ENCODE measurements at places on chromosomes 1 and 21. TPM values are rescaled to one million over a fixed set of nuclear protein-coding genes. Genes with fewer than 3 reads are reported as not detected.

- H3K4me3 ChIP-seq: no peak overlapping the region
- DNase-seq: no peak
- H3K27ac ChIP-seq: no peak overlapping the region
- no peaks in the 10 kb centered on the region for H3K4me1 ChIP-seq
Observed at GRCh38 chr1:197343663-197344273, 75.7 kb downstream of the CRB1 start.

DNA sequence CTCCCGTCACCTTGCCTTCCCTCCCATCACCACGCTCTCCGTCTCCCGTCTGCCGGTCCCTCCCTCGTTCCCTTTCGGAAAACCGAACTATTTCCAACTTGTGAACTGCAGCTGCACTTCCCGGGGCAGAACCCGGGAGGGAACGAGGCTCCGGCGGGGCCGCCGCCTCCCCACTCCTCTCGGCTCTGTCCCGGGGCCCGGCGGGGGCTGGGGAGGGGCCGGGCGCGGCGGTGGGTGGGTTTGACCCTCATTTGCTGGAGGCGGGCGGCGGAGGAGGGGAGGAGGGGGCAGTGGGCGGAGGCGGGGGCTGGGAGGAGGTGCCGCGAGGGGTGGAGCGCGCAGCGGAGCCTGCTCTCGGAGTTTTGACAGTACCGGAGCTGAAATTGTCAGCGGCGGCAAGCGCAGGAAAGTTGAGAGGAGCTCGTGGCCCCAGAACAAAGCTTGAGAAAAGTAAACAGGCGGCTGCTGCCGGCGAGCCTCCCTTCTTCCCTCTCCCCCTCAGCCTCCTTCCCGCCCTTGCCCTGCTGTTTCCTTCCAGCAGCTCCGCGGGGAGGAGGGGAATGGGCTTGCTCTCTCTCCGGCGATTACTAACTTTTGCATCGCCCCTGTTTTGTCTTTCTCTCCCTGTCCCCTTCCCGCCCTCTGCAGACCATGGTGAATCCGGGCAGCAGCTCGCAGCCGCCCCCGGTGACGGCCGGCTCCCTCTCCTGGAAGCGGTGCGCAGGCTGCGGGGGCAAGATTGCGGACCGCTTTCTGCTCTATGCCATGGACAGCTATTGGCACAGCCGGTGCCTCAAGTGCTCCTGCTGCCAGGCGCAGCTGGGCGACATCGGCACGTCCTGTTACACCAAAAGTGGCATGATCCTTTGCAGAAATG lies 2.9 kb downstream of the LMO4 start:
- H3K27ac ChIP-seq: peak overlapping the region; percentile 66
- H3K27me3 ChIP-seq: no peaks in the 10 kb centered on the region
- peak overlapping the region; percentile 71 for H3K4me3 ChIP-seq
- peaks cover 51% of the 10 kb centered on the region for H3K4me1 ChIP-seq
- peak; percentile 71 for DNase-seq

BOLA1 gene
- total RNA-seq: 28.4 TPM

ZNF683 gene
- total RNA-seq: 2.4 TPM

GRCh38 chr1:36864823-36865601 lies 169.3 kb downstream of the GRIK3 start:
- no peaks in the 10 kb centered on the region for H3K4me1 ChIP-seq
- H3K36me3 ChIP-seq: no peaks in the 10 kb centered on the region
- no peak overlapping the region for H3K27ac ChIP-seq
- H3K4me3 ChIP-seq: no peak overlapping the region
- H3K27me3 ChIP-seq: no peaks in the 10 kb centered on the region

DNA sequence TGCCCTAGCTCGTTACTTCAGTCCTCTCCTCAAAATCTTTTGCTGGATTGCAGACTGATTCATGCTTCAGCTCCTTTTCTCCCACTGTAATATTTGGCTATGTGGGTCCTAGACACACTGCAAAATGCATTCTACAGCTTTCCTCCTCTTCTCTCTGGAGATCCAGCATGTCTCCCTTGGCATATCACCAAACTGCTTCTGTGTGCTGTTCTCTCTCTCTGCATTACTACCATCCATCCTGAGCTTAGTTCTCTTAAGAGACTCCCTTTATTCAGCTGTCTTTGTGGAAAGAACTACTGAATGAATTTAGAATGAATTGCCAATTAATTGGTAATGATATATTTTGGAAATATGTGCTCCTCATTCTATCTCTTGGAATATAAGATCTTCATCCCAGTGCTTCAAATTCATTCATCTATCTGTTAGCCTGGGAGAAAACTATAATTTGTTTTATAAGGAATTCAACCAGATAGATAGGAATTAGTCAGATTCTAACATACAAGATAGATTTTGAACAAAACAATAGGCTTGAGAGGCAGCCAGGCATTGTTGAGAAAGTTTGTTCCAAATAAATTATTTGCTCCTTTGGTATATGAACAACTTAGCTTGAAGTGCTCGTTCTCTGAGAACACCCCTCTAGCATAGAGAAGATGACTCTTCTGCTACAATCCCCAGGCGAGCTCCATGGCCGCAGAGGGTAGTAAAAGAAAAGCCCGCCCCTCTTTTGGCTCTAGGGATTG lies 71.9 kb downstream of the NTMT2 start:
- no peaks in the 10 kb centered on the region for H3K4me1 ChIP-seq
- H3K27ac ChIP-seq: no peak overlapping the region
- no peaks in the 10 kb centered on the region for H3K27me3 ChIP-seq

WNT2B gene
- 0.09 TPM for total RNA-seq

DNA sequence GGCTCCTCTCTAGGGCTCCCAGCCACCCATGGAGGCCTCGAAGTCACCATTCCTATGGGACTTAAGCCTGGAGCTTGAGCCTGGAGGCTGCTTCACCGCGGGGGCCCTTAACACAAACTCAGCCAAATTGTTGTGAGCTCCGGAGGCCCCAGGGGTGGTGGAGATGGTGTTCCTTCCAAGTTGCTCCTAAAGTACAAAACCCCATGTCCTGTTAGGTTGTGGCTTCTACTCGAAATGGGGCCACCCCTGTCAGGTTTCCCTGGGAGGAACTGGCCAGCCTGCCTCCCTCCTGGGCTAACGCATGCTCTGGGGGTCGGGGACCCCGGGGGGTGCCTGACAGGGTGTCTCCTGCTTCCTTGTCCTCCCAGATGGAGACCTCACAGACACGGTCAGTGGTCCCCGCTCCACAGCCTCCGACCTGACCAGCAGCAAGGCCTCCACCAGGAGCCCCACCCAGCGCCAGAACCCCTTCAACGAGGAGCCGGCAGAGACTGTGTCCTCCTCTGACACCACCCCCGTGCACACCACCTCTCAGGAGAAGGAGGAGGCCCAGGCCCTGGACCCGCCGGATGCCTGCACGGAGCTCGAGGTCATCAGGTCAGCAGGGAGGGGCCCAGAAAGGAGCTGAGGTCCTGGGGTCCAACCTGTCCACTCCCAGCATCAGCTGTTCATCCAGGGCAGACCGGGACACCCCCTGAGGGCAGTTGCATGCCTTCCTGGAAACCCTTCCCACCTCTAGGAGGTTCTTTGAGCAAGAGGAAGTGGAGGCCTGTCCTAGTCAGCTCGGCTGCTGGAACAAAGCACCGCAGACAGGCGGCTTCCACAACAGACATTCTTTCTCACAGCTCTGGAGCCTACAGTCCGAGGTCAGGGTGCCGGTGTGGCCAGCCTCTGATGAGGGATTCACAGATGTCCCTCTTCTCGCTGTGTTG lies 10.8 kb upstream of the SLC25A34 start:
- H3K36me3 ChIP-seq: peaks cover 40% of the 10 kb centered on the region
- no peaks in the 10 kb centered on the region for H3K27me3 ChIP-seq

AGO3 gene
- total RNA-seq: 31.3 TPM

DNA sequence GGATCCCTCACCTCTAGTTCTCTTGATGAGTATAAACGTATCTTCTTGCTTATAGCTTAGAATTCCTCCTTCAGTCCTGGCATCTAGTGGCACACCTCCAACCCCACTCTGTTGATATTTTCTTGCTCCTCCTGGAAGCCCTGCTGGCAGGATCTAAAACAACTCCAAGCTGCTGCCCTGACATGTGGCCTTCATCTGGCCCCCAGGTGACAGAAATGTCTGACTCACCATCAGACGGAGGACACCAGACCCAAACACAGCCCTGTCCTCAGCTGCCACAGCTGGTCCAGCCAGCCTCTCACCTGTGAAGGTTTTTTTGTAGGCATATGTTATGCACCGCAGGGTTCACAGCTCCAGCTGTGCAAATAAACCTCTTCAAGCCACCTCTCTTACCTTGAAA lies 53.4 kb downstream of the KRTAP19-8 start:
- H3K4me1 ChIP-seq: no peaks in the 10 kb centered on the region
- H3K27ac ChIP-seq: no peak overlapping the region
- H3K36me3 ChIP-seq: no peaks in the 10 kb centered on the region

DNA sequence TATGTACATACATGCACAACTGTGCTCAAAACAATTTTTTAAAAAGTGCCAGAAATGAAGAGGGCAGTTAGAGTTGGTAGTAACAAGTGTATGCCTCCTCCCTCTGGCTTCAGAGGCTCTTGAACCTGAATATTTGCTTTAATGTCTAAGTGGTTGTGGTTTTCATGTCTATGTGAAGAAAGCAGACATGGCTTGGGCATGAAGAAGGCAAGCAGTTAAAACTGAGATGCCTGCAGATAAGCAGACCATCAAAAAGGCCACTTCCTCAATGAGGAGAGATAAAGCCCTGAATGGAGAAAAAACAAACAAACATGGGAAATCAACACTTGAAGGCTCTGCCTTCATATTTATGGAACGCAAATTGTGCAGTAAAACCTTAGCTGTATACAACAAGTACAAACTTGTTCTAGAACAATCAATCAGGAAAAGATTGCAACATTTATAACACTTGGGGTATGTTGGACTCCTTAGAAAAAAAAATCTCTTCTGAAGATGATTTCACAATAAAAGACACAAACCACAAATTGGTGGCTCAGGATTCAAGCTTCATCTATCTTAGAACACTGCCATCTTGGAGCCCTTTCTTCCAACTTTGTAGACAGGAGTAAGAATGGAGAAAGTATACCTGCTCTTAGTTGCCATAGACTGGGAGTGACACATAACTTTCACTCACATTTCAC lies 52.7 kb upstream of the PLA2G4A start:
- H3K27me3 ChIP-seq: no peaks in the 10 kb centered on the region
- no peak for DNase-seq
- H3K4me1 ChIP-seq: no peaks in the 10 kb centered on the region
- H3K36me3 ChIP-seq: no peaks in the 10 kb centered on the region

- no peaks in the 10 kb centered on the region for H3K4me1 ChIP-seq
- H3K36me3 ChIP-seq: no peaks in the 10 kb centered on the region
- no peak for DNase-seq
- H3K4me3 ChIP-seq: no peak overlapping the region
Observed at GRCh38 chr1:111965781-111966443, 23.6 kb downstream of the KCND3 start.

SERTAD4 gene
- total RNA-seq: not detected

GRCh38 chr1:54834007-54834541 lies 33.0 kb upstream of the TTC22 start:
- no peak for DNase-seq
- no peak overlapping the region for H3K4me3 ChIP-seq
- H3K27ac ChIP-seq: no peak overlapping the region
- H3K27me3 ChIP-seq: no peaks in the 10 kb centered on the region

DNA sequence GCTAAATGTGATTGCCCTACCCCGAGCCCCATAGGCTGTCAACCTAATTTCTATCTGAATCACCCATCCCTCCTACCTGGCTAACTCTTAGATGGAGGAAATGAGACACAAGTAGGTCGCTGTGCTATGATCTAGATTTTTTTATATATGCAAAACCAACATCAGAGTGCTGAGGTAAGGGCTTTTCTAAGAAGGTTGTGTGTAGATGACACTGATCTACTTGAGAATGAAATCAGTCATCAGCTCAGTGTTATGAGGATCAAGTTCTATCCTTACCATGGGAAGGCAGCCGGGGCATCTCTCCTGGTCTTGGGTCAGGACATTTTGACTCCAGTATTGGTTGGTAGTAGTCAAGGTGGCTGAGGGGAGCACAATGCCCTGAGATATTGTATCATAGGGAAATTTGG lies 23.6 kb downstream of the SLAMF1 start:
- H3K4me3 ChIP-seq: no peak overlapping the region
- no peak overlapping the region for H3K27ac ChIP-seq
- H3K36me3 ChIP-seq: peaks cover 11% of the 10 kb centered on the region
- peaks cover 77% of the 10 kb centered on the region for H3K4me1 ChIP-seq
- no peaks in the 10 kb centered on the region for H3K27me3 ChIP-seq
- DNase-seq: no peak

- H3K27ac ChIP-seq: no peak overlapping the region
- no peak overlapping the region for H3K4me3 ChIP-seq
- H3K27me3 ChIP-seq: no peaks in the 10 kb centered on the region
- DNase-seq: no peak
- no peaks in the 10 kb centered on the region for H3K36me3 ChIP-seq
Observed at GRCh38 chr1:57959531-57960241, 535.8 kb upstream of the DAB1 start.

- H3K36me3 ChIP-seq: no peaks in the 10 kb centered on the region
- H3K4me1 ChIP-seq: peaks cover 14% of the 10 kb centered on the region
- H3K4me3 ChIP-seq: no peak overlapping the region
- H3K27me3 ChIP-seq: no peaks in the 10 kb centered on the region
Observed at GRCh38 chr1:159866905-159867663, 4.6 kb upstream of the VSIG8 start.

TMEM82 gene
- not detected for total RNA-seq

DNA sequence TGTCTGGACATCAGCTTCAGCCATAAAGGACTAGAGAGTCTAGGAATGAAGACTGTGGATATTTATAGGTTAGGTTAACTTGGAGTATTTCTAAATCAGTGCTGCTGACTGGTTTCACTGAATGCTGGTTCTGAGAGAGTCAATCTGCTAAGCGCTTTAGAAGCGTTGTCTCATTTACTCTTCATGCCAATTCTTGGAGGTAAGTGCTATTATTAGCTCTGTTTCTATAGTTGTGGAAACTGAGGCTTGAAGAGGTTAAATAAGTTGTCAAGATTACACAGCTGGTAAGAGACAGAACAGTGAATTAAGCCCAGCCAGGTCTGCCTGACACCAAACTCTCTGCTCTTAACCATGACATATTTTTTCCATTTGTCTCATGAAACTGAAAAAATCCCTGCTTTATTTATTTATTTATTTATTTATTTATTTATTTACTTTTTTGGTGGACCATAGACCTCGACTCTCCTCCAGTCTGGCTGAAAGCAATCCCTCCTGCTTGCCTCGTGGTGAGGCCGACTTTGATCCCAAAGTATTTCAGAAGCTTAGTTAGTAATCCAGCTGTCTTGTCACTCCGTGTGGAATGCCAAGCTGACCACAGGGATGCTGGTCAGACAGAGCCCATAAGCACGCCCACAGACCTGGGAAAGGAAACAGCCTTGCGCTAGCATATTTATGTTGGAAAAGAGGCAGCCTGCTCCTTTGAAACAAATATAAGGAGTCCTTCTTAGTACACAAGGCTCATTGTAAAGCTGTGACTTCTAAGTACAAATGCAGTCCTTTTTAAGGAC lies 16.9 kb downstream of the NTMT2 start:
- H3K4me1 ChIP-seq: no peaks in the 10 kb centered on the region
- no peaks in the 10 kb centered on the region for H3K36me3 ChIP-seq
- no peak overlapping the region for H3K27ac ChIP-seq
- no peak for DNase-seq
- no peaks in the 10 kb centered on the region for H3K27me3 ChIP-seq

Data from CD8-positive, alpha-beta memory T cell (primary cell).